NCI-H82 (cell line): ENCODE measurements at places on chromosomes 6 and 20.

DNA sequence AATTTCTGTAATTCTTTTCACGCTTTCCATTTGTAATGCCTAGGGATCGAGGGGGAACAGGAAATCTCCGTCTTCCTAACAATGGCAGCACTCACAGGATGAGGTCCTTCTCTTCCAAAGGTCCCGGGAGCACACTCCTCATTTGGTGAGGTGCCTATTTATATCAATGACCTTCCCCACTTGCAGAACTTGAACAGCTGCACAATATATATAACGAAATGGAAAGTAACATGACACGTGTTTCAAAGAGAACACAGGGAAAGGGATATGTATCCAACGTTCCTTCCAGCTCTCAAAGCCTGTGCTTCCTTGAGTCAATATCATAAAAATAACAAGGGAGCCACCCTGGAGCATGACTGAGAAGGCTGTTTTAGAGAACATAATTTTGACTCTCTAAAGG lies 78.6 kb upstream of the RBM24 start:
- DNase-seq = no peak

GRCh38 chr6:119960456-119960855 lies 610.9 kb upstream of the MAN1A1 start:
- DNase-seq = no peak

DNA sequence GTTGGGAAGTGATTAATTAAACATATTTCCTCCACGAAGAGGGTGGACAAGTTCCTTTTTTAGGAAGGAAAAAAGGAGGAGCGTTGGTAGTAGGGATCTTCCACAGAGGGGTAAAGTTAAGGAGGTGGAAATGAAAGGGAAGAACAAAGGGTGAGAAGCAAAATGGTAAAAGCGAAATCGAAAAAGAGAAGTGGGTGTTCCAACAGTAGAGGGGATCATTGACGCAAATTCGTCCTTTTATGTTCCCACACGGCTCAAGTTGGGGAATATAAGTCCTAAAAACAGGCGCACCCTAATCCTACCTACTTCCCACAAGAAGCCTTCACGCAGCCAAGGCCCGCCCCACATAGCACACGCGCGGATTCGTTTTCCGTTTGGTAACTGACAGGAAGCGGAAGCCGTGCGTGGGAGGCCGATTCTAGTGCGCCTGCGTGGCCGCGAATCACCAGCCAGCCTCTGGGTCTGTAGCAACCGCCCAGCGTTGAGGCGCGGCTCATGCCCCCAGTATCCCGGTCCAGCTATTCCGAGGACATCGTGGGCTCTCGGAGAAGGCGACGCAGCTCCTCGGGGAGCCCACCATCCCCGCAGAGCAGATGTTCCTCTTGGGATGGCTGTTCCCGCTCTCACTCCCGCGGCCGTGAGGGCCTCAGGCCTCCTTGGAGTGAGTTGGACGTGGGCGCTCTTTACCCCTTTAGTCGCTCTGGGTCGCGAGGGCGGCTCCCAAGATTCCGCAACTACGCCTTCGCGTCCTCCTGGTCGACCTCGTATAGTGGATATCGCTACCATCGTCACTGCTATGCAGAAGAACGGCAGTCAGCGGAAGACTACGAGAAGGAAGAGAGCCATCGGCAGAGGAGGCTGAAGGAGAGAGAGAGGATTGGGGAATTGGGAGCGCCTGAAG lies at the start of gene NKAPL:
Gene NKAPL (plus strand): TSS at position 421 of the 901 bp plus-strand sequence. CDS start 75 bp downstream, at position 496.
- no peak for DNase-seq

DNA sequence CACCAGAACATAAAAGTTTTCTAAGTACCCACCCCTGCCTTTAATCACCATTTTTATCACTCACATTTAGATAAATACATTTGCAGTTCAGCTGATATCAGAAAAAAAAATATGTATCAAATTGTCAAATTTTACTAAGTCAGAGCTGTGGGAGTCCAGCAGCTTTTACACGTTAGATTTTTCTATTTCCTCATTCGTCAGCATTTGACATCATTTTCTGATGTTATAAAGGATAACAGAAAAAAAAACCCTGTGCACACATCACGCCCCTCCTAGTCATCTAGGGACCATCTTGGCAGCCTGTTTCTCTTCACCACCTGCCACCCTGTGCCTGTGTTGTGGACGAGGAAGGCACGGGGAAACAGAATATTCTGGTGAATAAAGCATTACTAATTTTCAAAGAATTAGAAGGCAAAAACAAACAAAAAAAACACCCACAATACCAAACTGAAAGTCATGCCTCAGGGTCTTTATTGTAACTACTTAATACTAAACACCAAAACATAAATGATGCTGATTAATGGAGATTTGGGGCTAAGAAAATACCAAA lies 12.4 kb downstream of the B4GALT5 start:
- no peak for DNase-seq

GRCh38 chr6:65988006-65988405 lies 281.0 kb upstream of the EYS start:
- DNase-seq = no peak

DNA sequence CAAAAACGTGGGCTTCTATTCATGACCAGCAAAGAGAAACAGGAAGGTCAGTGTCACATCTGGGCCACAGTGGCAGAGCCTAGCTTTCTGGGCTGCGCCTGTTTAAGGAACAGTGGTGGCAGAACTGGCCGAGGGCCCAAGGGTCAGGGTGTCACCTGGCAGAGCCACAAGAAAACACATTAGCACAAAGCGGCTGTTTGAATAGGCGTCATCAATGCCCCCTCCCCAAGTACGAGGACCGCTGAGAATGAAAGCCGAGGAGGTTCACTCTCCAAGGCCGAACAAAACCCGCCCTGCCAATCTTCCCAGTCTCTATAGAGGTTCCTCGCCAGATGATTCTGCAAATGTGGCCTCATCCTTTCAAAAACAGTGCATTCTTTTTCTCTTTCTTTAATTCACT lies 125.2 kb upstream of the TRAF3IP2 start:
- DNase-seq = no peak

DNA sequence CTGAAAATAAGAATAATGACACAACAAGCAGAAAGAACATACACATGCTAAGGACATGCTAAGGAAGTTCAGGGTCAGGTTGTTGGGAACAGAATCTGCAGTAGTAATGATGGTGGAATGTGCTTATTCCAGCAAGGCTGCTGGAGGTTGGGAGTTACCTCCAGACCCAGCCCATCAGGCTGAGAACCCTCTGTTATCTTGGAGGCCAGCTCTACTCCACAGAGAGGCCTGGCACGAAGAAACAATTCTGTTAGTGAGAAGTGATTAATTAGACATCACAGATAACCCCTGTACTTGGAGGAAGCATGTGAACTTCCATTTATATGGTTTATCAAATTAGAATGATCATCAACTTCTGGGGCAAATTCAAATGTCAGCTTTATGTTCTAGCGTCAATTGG lies 22.1 kb upstream of the ARHGAP18 start:
- DNase-seq = no peak
